ENCODE measurements at places on chromosomes 12 and 14.

- DNase-seq, result no peak
These were observed 15.8 kb downstream of the HIF1A start for GRCh38 chr14:61710853-61711817.

DNA sequence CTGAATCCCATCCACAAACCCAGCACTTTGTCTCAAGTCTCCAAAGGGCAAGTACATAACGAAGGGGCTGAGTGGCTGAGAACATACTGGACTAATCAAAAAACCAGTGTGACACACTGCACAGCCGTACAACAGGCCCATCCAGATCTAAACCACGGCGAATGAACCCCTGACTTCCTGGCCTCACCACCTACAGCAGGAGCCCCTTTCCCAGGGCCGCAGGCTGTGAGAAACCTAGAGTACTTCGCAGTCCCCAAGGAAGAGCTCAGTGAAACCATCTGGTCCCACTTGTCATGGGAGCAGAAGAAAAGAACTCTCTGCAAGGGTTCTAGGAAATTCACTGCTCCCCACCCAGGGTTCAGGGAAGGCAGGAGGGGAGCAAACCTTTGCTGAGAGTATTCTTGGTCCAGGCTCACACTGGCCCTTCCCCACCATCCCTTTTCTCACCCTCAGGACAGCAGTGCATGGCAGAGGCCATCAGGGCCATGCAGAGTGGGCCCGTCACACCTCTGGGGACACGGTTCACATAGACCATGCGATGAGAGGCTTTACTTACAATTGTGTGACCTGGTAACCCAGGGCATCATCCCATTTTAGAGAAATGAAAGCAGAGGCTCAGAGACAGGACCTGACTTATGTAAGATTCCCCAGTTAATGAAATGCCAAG lies 192.8 kb downstream of the BCL11B start:
- no peak for DNase-seq

DNA sequence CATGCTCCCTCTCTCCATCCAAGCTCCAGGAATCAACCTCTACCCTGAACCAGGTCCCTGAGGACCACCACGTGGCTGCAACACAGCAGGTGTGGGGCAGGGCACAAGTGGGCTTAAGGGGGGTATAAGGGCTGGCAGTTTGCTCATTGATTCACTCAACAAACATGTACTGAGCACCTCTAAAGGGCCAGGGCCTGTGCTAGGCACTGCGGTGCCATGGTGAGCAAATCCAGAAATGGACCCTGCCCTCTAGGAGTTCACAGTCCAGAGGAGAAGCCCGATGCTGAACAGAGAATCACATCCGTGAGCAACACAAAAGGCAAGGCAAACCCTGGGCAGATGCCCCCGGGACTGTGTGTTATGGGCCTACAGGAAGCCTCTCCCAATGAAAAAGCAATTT lies 6.5 kb upstream of the AQP2 start:
- DNase-seq, result no peak

GRCh38 chr14:34403646-34404045 lies 58.4 kb downstream of the SPTSSA start:
- no peak for DNase-seq

GRCh38 chr12:46110223-46110611 lies 119.8 kb upstream of the SCAF11 start:
- no peak for DNase-seq

- no peak for DNase-seq
These were observed 24.3 kb upstream of the BCL2L14 start for GRCh38 chr12:12046401-12046800.

DNA sequence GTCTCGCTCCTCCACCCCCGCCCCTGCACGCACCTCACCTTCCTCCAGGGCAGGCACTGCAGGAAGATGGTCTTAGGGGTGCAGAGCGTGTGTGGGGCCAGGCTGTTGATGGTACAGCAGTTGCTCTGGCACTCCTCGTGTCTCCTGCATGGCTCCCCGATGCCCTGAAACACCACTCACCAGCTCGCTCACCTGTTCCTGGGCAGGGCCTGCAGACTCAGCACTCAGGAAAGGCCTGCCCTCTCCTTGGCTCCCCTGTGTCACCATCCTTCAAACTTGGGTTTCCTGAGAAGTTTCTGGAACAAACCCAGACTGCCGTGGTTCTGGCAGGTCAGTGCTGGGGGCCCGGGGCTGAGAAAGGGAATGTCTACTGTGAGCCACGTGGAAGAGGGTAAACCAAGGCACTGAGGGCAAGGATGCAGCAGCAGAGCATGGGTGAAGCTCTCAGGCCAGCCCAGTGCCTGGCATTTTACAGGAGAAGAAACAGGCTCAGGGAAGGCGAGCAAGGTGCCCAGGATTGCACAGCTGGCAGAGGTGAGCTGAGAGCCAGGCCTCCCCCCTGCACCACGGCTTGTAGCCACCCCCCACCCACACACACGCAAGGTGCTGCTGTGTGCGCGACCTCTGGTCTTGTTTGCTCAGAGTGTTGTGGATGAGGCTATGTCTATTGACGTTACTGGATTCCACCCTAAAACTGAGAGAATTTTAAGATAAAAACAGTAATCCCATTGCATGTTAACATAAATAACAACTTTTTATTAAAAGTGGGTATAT lies 5.5 kb downstream of the LRCOL1 start:
- DNase-seq, result no peak
